GM12892 (cell line): ENCODE measurements at places on chromosomes 7 and 10.

DNA sequence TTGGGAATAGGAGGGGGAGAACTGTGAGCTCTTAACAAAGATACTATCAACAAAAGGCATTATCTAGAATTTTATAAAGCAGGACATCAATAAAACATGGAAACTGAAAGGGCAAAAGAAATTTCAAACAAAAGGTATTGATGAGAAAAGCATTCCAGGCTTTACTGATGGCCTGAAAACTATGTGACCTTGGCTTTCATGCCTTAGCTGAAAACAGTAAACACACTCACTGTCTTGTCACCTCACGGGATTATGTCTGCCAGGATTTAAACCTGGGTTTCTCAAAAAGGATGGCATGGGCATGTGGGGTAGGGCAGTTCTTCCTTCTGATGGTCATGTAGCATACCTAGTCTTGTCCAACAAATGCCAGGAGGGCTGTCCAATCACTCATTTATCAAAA is 22.9 kb downstream of the DOCK4 start:
- DNase-seq: no peak

DNA sequence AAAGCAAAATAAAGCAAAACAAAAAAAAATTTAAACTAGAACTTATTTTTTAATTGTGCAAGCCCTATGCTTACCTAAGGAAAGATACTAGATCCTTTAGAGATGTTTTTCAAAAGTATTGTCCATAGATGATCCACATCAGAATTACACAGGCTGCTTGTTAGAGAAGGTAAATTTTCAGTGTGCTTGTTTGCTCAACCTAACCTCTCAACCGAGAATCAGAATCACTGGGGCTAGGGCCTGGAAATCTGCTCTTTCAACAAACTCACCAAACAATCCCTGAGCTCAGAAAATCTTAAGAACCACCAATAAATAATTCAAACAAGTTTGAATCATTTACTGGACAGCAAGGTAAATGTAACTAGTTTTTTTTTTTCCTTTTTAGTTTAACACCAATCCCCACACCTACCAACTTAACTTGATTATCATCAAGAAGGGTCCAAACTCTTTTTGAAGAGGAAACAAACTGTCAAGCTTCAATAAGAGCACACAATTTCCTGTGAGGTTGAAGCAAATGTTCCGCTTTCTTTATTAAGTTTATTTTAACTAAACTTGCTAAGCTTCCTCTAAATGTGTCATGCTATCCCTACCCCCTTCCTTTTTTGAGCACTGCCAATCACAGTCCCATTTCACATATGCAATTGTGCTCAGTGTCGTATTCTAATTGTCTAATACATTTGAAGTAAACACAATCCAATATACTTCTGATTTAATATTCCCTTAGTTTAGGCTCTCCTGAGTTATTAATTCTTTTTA is 7.4 kb upstream of the TSPAN33 start:
- no peak for DNase-seq

GRCh38 chr7:1917221-1918062 is 247.4 kb downstream of the ELFN1 start:
- DNase-seq: no peak

DNA sequence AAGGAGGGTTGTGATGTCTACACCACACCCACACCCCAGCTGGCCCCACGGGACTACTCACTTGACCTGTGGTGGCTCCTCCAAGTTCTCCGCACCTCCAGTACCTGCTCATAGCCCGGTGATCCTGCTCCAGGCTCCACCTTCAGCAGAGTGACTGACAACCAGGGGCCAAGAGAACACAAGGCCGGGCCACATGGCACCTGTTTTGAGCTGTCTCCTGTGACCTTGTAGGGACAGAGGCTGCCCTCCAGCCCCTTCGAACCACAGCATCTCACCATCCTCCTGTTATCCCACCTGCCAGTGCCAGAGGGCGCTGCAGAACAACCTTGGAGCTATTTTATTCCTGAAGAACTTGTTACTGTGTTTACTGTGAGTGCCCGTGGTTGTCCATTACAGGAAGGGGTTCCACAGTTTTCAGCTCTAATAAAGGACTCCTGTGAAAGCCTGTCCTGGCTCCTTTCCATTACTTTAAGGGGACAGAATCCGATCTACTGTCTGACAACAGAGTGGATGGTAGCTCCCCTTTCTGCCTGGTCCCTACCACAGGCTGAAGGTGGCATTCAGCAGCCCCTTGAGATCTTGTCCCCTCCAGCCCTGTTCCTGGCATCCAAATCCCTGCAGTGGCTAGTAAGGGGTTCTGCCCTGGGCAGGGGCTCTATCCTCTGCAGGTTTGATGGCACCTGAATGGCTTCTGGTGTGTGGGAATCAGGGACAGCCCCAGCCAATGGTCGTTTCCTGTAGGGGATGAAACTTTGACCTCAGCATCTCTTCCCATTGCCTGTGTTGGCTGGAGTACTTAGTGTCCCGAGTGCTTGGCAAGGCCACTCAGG is 50.8 kb downstream of the C10orf120 start:
- no peak for DNase-seq

DNA sequence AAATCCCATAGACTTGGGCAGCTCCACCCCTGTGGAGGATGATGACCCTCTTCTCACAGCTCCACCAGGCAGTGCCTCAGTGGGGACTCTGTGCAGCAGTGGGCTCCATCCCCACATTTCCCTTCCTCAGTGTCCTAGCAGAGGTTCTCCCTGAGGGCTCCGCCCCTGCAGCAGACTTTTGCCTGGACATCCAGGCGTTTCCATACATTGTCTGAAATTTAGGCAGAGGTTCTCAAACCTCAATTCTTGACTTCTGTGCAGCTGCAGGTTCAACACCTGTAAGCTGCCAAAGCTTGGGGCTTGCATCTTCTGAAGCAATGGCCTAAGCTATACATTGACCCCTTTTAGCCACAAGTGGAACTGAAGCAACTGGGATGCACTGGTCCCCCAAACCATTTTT is 31.8 kb downstream of the NEUROG3 start:
- no peak for DNase-seq

DNA sequence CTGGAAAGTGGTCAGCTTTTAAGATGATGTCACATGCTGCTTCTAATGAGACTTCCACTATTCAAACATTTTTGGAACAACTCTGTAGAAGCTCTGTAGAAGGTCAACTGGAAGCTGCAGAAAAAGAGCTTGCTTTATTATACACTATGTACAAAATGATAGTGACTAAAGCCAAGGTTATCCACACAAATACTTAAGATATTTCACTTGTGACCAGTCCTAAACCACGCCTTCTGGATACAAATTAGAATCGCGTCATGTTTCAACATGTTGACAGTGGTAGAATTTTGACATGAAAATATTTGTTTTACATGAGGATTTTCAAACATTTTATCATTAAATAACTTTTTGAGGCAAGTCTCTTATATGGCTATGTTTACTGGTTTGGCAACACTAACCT is 499.6 kb upstream of the PHF14 start:
- DNase-seq: no peak

GRCh38 chr7:81605493-81605892 is 164.4 kb downstream of the HGF start:
- DNase-seq: no peak

DNA sequence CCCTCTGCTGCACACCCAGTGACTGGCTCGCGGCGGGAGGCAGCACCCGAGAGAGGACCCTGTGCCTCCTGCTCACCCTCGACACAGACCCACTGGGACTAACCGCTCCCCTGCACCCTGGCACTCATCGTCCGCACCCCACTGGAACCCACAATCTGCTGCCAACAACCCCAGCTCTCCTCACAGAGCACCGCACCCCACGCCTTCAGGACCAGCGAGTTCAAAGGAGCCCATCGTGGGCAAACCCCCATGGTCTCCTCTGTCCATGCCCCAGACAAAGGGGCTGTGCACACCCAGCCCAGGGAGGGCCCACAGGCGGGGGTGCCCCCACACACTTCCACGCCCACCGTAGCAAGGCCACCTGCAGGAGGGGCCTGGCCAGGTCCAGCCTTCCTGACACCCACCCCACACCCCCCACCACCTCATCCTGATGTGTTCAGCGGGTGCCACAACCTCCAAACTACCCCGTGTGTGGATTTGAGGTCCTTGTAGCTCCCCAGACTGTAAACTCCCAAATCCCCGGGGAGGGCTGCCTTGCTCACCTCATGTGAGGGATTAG is 14.0 kb downstream of the RASGEF1A start:
- peak; percentile 7 for DNase-seq

DNA sequence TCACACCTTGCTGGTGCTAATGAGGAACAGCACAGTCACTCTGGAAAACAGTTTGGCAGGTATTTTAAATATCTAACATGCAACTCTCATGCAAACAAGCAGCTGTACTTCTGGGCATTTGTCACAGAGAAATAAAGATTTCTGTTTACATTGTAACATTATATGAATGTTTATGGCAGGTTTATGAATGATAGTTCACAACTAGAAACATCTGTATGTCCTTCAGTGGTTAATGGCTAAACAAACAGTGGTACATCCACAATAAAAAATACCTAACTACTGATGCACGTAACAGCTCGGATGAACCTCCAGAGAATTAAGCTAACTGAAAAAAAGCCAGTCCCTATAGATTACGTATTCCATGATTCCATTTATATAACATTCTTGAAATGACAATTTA is 109.6 kb downstream of the GPR37 start:
- DNase-seq: no peak
